Lower leg skin (tissue), 4 donors: ENCODE measurements at places on chromosomes 3 and 15. TPM values are rescaled to one million over a fixed set of nuclear protein-coding genes. Genes with fewer than 3 reads are reported as not detected.

RASGRF1 gene
- not detected for total RNA-seq

PLAAT1 gene
- 6.3 TPM for total RNA-seq

DISP2 gene
- 0.08 TPM for total RNA-seq

GOLGA8N gene
- 6.7 TPM for total RNA-seq

- DNase-seq, result no peak
These were observed 232.6 kb upstream of the CHRM5 start for GRCh38 chr15:33735637-33736247.

GRCh38 chr3:178393824-178394223 lies 142.4 kb upstream of the KCNMB2 start:
- DNase-seq, result no peak

- DNase-seq, result no peak
These were observed 15.4 kb upstream of the SCAP start for GRCh38 chr3:47491186-47491585.

GRCh38 chr3:66655044-66655443 lies 154.2 kb upstream of the LRIG1 start:
- DNase-seq, result no peak

GRCh38 chr3:67678665-67679064 lies 24.3 kb upstream of the SUCLG2 start:
- no peak for DNase-seq

DNA sequence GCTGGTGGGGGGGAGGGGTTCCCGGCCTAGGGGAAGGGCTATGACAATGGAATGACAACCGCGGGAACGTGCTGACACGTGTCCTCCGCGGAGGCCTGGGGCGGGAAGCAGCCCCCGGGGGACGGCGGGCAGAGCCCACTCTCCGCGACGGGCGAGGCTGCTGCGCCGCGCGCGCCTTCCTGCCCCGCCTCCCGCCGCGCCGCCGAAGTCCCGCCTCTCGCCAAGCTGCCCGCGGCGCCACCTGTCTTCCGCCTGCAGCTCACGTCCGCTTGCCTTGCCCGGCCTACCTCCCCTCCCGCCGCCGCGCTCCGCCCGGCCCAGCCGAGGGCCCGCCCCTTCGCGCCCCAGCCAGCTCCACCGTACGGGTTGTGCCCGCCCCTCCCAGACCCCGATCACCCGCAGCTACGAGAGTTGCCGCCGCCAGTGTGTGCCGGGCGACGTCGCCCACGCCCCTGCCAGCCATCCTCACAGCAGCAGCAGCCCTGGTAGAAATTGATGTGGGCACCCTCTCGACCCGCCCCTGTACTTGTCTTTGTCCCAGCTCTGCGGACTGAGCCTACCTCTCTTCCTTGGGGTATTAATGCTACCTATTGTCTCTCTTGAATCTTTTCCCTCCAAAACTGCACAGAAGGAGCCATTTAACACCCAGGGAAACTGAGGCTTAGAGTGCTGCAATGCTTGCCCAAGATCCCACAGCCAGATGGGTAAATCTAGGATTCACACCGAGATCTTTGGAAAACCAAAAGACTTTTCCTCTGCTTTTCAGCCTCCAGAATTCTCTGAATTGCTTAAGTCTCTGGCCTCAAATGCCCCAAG lies at the start of gene PARP16:
PARP16 (minus strand) TSS at position 180 of the 816 bp plus-strand sequence. CDS start 457 bp downstream, outside the sequence.
- peak; percentile 98 for DNase-seq

- DNase-seq, result no peak
These were observed 73.4 kb downstream of the ALCAM start for GRCh38 chr3:105440113-105440512.

GRCh38 chr15:56739964-56740640 lies 6.8 kb upstream of the ZNF280D start:
- DNase-seq, result no peak

DNA sequence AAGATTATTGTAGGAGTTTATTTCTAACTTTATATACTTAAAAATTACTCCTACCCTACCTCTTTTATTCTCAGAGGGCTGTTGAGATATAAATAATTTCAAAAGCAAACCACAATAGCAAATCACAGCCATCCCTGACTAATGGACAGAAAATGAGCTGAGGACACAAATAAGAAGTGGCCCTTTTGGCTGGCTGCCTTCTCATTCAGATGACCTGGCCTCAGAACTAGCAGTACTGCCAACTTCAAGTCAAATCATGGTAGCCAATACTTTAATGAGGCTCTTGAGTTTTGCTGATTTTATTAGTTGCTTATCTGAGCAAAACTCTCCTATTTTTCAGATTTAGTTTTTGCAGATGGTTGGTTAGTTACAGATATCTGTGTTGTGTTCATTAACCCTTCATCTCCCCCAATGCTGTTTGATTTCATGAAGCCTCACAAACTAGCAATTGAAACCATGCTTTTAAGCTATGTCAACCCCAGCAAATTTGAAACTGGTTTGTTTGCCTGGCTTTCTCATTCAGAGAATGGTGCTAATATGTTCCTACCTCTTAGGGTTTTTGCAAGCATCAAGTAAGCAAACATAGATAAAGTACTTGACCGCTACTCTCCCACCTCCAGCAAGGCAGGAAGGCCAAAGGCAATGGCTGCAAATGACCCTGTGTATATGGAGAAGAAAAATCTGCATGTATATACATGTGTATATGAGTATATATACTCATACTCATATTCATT lies 73.4 kb upstream of the HACD2 start:
- DNase-seq, result no peak

DNA sequence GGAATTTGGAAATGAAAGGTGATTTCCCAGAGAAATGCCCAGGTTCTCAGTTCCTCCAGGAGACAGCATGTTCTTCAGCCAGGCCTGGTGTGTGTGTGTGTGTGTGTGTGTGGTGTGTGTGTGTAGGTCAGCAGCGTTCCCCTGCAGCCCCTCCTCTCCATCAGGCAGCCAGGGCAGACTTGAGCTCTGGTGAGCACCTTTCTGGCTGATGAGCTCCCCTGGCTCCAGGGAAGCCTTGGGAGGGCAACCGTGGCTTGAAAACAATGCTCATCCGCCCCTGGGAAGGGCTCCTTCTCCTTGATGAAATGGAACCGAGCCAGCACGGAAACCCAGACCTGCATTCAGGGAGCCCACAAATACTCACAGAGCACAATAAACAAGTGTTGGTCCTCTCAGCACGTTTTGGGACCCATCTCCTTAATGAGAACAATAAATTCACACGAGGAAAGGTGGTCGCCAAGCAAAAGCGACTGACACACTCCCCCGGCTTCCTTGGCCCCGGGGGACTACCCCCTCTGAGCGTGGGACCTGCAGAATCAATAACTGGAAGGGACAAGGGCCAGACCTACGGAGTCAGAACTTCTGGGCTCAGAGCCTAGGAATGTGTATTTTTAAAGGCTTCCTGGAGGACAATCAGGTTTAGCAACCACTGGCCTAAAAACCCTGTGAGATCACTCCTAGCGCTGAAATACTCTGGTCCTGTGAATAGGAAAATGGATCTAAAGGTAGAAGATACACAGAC lies 38.6 kb upstream of the HES1 start:
- no peak for DNase-seq

GRCh38 chr15:45549541-45550220 lies 27.1 kb upstream of the SLC30A4 start:
- no peak for DNase-seq

GRCh38 chr15:77983708-77984445 lies 93.6 kb downstream of the TBC1D2B start:
- DNase-seq, result no peak

GRCh38 chr3:29870136-29870535 lies 589.3 kb downstream of the RBMS3 start:
- no peak for DNase-seq

DNA sequence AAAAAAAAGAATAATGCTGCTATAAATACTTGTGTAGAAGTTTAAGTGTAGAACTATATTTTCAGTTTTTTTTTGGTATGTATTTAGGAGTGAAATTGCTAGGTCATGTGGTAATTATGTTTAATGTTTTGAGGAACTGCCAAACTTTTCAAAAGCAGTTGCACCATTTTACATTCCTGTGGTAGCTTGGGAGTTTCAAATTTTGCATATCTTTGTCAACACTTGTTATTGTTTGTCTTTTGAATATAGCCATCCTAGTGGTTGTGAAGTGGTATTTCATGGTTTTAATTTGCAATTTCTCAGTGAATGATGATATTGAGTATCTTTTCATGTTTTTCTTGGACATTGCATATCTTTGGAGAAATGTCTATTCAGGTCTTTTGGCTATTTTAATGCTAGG lies 30.4 kb downstream of the SKIL start:
- no peak for DNase-seq
